ENCODE measurements at places on chromosomes 11 and 22.

DNA sequence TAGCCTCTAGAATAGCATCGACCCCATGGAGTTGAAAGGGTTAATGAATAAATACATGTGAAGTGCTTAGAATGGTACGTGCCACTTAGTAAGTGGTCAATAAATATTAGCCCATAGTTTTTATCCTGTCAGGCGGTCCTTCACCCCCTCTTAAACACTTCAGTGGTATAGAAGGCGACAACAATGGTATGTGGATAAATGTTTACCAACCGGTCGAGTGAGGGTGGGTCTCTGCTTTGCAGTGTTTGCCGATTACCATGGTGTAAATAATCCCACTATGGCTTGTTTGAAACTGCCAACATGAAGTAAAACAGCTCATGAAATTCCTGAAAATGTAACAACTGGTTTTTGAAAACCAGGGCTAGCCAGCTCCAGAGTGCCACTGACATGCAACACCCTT, 541.2 kb downstream of the BUD13 start:
- DNase-seq, result no peak

GRCh38 chr22:47000256-47000655, 237.8 kb downstream of the TBC1D22A start:
- no peak for DNase-seq

GRCh38 chr11:119673052-119673758, 55.8 kb downstream of the NECTIN1 start:
- DNase-seq, result no peak

GRCh38 chr11:73564903-73565302, 33.0 kb downstream of the FAM168A start:
- no peak for DNase-seq

- peak; percentile 33 for DNase-seq
Measured at GRCh38 chr11:125082611-125083311, 19.7 kb downstream of the SLC37A2 start.

DNA sequence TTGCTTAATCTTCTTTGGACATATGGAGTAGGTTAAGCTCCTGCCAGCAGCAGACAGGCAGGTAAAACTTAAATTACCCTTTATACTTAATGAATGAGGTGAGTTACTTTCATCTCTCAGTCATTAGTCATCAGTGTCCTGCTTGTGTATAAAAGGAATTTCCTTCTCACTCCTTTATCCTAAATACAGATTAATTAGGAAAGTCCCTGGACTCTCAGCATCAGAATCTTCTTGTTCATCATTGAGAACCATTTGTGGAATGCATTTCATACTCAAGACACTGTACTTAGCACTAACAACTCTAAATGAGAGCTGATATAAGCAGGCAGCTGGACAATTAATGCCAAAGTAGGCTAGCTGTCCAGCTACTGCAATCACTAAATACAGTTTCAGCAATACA, 630.4 kb downstream of the METTL15 start:
- DNase-seq, result no peak

DNA sequence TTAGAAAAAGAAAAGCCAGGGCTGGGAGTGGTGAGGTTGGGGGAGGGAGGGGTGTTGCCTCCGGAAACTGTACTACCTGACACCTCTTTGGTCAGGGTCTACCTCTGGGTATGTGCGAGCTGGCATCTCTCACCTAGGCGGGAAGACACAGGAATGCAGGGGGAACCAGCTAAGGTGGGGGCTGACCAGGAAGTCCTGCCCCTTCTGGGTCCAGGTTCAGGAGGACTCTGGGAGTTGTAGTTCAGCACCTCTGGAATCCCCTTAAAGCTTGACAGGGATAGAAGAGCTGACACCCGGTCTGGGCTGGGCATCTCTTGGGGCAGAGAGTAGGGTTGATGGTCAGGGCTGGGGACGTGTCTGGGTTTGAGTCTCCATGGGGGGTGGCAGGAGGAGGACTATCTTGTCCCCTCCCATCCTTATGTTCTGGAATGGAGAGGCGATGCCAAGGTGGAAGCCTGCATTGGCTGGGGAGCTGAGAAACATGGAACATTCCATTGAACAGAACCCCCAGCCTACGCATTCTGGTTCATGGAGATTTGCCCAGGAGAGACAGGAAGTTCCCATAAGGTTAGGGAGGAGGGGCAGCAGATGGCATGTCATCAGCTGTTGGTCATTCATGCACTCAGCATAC, 2.1 kb upstream of the KIAA1671 start:
- no peak for DNase-seq

DNA sequence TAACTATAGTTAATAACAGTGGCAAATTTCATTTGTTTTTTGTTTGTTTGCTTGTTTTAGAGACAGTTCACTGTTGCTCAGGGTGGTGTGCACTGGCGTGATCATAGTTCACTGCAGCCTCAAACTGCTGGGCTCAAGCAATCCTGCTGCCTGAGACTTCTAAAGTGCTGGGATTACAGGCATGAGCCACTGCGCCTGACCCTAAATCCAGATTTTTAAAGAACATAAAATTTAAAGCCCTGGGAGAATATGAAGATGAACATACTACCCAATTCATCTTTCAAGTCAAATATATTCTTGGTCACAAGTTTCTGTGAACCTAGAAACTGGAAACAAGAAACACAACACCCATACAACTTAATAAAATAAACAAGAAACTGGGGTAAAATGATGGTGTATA, 28.1 kb downstream of the RRAS2 start:
- DNase-seq, result no peak

GRCh38 chr11:28666632-28667031, 558.4 kb downstream of the METTL15 start:
- DNase-seq, result peak; percentile 74

DNA sequence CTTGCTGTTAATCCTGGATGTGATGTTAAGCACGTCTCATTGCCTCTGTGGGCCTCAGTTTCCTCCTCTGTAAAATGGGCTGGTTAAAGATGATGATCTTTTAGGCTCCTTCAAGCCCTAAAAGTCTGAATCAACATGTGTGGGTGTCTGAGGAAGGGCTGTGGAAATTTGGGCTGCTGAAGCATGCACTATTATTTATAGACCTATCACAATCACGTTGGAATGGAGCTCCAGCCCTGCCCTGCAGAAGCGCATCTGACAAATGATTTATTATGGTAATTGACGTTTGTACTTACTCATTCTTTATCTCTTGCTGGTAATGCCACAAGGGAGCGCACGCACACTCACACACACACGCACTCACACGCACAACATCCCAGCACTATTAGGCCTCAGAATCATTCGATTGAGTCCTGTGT, 20.4 kb downstream of the P2RX3 start:
- no peak for DNase-seq

GRCh38 chr11:26587073-26587472, 15.0 kb upstream of the MUC15 start:
- DNase-seq, result no peak

- DNase-seq, result no peak
Measured at GRCh38 chr22:46349681-46350080, 14.2 kb downstream of the TRMU start.

- DNase-seq, result no peak
Measured at GRCh38 chr11:102368472-102368871, 21.5 kb downstream of the BIRC2 start.

DNA sequence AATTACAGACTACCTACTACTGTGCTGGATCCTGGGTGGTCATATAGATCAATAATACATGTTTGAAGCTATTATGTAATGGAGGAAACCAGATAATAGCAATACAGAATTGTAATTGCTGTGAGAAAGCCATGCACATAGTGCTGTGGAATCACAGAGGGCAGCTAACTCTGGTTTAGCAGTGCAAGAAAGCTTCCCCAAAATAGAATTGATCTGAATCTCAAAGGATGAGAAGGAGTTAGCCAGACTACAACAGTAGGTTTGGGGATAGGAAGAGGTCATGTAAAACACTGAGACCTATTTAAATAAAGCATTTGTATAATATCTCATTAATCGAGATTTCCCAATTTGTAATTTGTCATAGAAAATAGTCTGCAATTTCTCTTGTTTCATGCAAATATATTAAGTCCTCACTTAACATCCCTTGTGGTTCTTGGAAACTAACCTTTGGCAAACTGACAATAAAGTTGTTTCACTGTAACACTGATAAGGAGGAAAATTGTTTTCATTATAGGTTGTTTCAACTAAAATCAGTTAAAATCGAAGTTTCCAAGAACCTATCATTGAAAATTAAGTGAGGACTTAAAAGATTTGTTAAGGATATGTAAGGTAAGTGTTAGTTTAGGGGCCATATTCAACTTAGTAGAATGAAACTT, 7.6 kb downstream of the C11orf58 start:
- DNase-seq, result no peak

- DNase-seq, result no peak
Measured at GRCh38 chr22:39947220-39948216, 12.7 kb upstream of the TMA7B start.

DNA sequence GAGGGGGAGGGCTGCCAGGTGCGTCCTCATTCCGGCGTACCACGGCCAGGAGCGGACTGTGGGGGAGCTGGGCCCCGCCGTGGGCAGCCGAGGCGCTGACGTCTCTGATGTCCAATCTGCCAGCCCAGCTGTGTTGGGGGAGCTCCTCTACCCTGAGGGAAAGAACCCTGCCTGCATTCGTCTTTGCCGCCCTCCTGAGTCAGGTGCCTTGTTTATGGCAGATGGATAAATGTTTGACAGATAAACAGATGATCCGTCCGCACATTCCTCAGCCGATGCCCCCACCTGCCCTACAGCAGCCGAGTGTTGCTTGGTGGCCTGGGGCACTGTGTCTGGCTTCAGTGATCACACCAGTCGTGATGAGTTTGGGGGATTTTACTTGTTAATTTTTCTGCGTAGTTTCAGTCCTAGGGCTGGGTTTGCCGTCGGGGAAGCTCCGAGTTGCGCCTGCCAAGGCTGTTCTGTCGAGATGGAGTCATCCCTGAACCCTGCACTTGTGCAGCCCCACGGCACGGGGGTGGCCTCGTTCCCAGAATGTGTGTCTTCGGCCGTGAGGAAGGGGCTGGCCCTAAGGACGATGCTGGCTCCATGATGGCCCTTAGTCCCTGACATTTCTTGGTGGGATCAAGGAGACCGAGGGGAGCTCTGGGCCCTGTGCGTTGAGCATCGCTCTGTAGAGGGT, 1083.9 kb downstream of the BRD1 start:
- no peak for DNase-seq

DNA sequence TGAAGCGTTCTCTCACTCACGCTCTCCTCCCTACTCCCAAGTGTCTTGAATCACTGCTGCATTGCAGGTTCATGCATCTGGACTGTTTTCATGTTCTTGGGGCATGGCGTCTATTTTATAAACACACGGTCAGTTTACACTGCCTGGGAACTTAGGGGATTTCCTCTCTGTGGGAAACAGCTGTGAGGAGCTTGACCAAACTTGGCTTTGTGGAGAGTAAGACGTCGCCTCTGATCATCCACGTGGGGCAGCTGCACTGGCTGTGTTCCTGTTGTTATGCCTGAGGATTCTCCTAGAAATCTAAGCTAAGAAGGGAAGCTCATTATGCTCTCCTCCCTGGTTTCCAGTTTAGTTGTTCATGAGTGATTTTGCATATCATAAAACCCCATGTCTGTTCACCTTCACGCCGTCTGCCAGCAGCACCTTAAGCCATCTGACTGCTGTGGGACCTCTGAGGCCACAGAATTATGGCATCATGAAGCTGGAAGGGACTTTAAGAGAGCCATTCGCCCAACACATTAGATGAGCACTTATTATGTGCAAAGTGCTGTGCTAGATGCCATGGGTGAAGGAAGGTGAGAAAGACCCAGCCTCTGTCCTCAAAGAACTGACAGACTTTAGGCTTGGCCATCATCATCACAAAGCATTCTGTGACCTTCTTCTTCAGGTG, 38.8 kb upstream of the POU2AF1 start:
- DNase-seq, result peak; percentile 53

GRCh38 chr11:116044941-116045340, 540.7 kb upstream of the CADM1 start:
- DNase-seq, result no peak

- DNase-seq, result no peak
Measured at GRCh38 chr11:110133160-110133559, 40.0 kb downstream of the ZC3H12C start.

- DNase-seq, result peak; percentile 12
Measured at GRCh38 chr22:45903355-45904135, 73.4 kb downstream of the WNT7B start.

- no peak for DNase-seq
Measured at GRCh38 chr11:44192462-44193100, 97.1 kb downstream of the EXT2 start.

- no peak for DNase-seq
Measured at GRCh38 chr22:45305456-45306075, 4.2 kb upstream of the FAM118A start.

GRCh38 chr11:128504486-128504885, 82.9 kb downstream of the ETS1 start:
- no peak for DNase-seq

DNA sequence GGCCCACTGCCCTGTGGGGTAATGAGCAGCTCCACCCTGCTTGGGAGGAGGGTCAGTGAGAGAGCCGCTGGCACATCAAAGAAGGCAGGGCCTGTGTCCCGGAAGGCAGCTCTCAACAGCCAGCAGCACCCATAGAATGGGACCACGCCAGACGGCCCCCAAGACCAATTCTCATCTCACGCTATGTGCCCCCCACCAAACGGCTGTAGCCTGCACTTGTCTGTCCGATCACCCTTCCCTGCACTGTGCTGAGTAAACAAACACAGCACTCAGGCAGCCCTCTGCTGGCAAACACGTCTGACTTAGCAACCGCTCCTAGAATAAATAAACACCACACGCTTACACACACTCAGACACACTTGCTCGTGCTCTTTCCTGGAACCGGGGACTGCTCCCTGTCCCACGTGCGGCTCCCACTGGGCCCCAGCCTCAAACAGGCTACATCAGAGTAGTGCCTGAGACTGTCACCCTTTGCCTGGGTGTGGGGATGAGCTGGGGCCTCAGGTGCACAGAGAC, 53.2 kb upstream of the CDON start:
- peak; percentile 71 for DNase-seq

DNA sequence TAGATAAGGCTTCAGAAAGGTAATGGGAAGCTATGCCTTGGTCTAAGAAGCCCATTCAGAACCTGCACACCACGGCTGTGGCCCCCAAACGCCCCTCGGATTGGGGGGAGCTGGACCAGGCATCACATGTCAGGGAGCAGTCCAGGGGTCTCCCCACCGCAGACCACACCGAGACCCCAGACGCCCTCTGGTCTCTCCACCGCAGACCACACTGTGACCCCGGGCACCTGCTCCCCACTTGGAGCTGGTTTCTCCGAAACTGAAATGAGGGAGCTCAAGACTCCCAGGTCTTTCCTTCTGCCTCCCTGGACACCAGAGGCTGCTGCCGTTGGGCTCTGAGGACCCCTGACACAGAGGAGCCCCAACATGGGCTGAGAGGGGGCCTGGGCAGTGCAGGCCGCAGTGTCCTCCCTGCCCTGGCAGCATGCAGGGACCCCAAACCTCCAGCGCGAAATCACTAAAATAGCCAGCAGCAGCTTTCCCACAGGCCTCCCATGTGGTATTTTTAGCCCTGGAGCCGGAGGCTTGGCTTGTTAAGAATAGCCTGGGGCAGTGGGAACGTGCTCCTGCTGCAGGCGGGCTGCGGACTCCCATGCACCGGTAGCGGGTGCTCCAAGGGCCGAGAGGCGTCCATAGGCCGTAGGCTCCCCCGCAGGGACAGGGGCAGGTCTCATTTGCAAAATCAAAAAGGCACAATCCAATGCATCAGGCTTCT, 7.7 kb downstream of the LINC01488 start:
- no peak for DNase-seq

All from BJ (cell line).